ENCODE measurements at places on chromosomes 7 and 10.

- DNase-seq = no peak
Measured at GRCh38 chr10:104033966-104034365, 51.7 kb downstream of the COL17A1 start.

- no peak for DNase-seq
Measured at GRCh38 chr7:67453580-67454380, 457.1 kb downstream of the TYW1 start.

DNA sequence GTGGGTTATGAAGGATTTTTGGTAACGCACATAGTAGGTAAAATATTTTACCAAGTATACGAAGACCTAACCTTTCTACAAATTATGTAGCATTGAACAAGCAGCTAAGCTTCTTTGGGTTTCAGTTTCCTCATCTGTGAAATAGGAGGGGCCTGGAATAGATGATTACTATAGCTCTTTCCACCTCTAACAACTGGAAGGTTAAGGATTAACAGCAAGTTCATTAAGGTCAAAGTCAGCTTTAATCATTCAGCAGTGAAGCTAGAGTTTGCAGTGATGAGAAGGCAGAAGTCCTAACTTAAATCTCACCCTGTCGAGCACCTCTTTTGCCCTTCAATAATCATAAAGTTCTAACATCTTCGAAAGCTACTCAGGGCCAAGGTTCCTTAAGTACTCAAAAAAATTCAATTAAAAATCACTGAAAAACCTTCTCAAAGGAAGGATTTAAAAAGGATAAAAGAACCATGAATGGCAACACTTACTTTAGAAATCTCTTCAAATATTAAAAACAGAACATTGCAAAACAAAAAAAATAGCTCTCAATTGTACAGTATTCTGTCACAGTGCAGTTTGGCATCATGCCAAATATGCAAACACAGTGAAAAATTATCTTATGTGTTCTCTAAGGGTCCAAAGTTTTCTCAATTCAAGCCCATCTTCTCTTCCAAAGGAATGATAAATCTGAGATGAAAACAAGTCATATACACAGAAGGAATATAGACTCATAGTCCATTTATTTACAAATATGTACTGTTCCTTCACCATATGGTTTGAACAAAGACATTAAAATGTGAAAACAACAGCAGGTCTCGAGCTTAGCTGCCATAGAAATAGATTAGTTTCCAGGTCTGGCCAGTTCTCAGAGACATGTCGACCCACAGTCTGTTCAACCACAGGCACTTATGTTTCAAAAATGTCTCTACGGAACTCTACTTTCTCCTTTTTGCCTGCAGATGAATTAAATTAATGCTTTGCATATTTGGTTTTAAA lies 152.0 kb upstream of the SLC13A1 start:
- DNase-seq = no peak

GRCh38 chr7:115822380-115822779 lies 208.2 kb downstream of the TFEC start:
- no peak for DNase-seq

GRCh38 chr7:4175346-4175973 lies 506.6 kb upstream of the FOXK1 start:
- no peak for DNase-seq

DNA sequence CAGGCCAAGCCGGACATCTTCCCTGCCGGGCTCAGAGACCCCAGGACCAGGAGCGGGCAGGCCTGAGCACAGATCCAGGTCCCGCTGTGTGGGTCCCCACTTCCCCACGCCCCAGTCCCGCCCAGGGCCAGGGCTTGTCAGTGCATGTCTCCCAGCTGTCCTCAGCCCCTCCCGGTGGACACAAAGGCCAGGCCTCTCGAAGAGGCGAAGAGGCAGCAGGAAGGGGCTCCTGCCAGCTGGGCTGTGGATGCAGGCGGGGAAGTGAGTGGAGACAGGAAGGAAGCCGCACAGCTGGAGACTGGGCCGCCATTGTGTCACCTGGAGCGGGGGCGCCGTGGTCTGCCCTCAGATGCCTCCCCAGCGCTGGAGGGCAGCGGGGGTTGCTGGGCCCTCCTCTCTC lies 4.8 kb downstream of the GRIFIN start:
- DNase-seq = no peak

GRCh38 chr10:67171970-67172369 lies 246.1 kb downstream of the LRRTM3 start:
- DNase-seq = no peak

GRCh38 chr10:62643606-62644587 lies 160.6 kb upstream of the ADO start:
- DNase-seq = no peak

- no peak for DNase-seq
Measured at GRCh38 chr7:116786791-116787443, 75.5 kb upstream of the CAPZA2 start.

DNA sequence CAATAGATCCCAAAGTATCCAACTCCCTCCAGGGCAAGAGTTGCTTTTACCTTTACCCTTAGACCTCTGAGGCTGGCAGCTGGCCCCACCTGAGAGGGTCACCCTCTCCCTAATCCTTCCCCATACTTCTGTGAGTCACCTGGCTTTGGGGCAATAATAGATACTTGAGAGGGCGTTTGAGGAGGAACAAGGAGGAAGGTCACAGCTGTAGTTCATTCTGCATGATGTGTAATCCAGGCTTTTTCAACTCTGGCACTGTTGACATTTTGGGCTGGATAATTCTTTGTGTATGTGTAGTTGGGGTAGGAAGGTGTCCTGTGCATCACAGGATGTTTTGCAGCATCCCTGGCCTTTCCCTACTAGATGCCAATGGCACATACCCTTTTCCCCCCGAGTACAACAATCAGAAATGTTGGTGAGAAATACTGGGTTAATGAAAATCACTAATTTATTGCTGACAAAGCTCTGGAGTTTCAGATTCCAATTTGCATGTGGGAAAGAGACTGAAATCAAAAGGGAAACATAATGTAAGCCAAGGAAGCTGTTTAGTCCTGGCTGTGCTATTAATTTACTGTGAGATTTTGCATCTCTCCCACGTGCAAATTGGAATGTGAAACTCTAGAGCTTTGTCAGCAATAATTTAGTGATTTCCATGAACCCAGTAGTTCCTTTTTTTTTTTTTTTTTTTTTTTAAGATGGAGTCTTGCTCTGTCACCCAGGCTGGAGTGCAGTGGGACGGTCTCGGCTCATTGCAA lies 3.6 kb downstream of the BLVRA start:
- no peak for DNase-seq

GRCh38 chr7:17672783-17673182 lies 267.5 kb downstream of the SNX13 start:
- no peak for DNase-seq

DNA sequence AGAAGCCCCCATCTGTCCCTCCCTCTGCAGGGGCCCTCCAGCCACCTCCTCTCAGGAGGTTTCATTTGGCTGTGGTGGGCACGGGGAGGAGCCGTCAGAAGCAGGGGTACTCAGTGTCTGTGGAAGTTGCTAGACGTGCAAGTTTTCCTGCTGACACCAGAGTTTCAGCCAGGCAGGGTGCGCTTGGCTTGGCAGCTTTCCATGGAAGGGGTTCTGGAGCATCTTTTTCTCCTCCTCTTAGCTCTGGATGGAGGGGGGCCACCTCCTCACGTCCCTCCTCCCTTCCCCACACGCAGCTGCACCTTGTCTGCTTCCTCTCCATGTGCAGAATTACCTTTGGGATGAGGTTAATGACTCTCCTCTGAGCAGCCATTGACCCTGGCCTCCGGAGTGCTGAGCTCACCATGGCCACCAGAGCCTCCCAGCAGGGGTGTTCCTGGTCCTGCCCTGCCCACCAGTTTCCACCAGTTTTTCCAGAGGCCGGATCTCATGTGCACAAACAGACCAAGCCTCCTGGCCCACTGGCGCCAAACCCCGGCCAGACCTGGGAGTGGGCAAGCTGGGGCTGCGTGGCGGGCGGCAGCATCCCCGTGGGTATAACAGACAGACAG lies 579.8 kb upstream of the FOXK1 start:
- DNase-seq = no peak

DNA sequence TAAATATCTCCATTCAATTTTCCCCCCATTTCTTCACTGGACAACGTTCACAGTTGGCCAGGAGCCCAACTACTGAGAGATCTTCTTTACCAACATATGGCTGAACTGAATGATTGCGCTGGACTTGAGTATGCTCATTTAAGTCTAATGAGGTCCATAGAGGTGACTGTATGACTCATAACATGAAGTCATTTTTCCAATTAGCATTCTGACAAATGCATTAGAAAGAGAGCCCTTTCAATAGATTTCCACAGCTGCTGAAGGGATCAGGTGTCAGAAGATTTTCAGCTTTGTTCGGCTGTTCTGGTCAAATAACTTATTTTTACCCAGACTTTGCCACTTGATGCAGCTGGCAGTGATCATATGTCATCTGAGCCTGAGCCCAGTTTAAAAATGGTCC lies 438.0 kb downstream of the ETV1 start:
- DNase-seq = no peak

DNA sequence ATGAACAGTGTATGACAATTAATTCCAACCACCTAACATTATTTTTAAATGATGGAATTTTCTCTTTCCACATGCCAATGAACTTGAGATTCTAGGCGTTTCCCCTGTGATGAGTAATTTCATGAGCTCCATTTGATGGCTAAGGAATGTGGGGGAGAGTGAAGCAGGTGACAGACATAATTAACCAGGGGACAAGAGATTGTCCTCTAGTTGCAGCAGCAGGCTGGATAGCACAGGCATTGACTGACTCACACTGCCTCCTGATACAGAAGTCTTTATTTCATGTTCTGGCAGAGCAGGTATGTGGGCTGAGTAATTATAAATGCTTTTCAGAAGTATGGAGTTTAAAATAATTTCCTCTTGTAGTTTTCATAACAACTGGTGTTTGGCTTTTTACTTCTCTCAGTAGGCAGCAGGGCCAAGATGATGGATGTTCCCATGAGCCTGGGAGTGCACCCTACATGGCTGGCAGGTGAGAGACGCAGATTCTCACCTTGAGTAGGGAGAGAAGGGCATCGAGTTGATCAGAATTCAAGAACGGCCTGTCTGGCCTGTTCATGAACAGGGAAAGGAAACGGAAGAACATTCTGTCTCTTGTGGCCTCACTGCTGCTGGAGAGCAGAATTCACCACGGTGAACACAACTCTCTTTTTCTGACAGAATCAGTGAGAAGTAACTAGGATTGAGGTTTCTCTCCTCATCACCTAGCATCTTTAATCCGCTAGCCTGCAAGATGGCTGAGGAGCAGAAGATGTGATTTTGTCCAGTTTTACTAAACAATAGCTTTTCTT lies 118.8 kb downstream of the AOAH start:
- no peak for DNase-seq

DNA sequence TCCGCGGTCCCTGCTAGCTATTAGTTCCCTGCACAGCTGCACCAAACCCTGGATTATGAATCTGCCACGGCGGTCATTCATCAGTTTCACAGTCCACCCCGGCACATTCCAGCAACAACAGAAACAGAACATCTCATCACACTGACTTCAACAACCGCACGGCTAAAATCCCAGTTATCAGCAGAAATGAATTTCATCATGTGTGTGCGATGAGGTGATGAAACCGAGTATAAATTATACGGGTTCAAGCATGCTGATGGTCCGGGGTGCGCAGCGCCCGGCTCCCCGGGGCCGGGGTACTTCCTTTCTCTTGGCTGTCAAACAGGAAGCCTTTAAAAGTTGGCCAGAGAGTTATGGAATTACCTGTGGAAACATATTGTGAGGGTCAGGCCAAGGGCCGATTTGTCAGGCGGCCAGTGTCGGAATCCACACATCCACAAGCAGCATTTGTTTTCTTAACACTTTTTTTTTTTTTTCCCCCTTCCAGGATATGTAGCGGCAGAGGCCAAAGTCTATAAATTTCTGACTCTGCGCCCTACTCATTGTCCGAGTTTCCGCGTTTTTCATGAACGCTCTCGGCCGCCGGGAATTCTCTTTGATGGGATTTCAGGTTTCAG lies 420.9 kb upstream of the MGMT start:
- peak; percentile 84 for DNase-seq

DNA sequence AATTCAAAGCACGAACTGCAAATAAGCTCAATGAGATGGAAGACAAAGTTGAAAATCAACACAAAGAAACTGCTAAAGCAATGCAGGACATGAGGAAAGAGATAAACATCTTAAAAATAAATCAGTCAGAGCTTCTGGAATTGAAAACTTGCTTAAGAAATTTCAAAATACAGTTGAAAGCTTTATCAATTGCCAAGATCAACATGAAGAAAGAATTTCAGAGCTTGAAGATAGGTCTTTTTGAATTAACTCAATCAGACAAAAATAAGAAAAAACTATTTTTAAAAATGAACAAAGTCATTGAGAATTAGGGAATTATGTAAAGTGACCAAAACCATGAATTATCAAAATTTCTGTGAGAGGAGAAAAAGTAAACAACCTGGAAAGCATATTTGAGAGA lies 218.1 kb downstream of the CTNNA3 start:
- no peak for DNase-seq

DNA sequence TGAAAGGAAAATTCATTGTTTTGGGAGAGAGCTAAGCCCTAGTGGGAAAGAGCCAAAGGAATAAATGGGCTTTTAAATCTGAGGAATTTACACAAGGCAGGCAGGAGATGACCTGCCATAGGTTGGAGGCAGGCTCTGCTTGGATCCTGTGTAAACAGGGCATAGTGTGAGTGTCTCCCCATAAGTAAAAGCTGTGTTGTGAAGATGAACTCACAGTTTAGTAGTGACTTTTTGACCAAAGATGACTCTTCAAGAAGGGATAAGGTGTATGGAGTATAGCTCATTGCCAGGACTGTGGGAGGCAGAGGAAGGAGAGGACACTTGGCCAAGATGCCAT lies 63.2 kb downstream of the KAT6B start:
- no peak for DNase-seq

GRCh38 chr10:55410415-55410885 lies 609.4 kb upstream of the PCDH15 start:
- peak; percentile 52 for DNase-seq

GRCh38 chr10:43120929-43121314 lies 17.3 kb upstream of the CSGALNACT2 start:
- peak; percentile 56 for DNase-seq

DNA sequence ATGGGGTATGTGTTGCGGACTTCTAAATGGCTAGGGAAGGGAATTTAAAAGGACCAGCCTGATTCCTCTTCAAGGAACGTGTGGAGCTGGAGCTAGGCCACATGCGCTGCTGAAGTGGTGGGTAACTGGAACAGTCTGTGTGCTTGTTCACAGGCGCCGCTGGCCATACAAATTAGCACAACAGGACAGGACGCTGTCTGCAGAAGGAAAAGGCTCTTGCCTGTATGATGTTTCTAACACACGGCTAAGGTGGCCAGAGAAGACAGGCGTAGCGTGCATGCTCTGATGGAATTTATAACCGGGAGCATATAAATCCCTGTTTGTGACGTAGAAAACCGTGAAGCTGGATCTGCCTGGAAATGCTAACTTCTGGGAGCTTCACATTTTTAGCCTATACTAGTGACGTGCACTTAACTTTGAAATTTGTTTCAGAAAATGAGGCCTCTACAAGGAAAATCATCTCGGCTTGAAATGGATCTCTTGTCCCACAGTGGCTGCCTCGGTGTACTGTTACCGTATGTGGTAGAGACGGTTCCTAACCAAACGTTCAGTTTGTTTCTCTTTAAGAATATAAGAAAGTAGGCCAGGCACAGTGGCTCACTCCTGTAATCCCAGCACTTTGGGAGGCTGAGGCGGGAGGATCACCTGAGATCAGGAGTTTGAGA lies 569.4 kb downstream of the PTPRN2 start:
- peak; percentile 60 for DNase-seq

GRCh38 chr10:92873029-92873428 lies 24.7 kb downstream of the EXOC6 start:
- no peak for DNase-seq

Measured in left forelimb (tissue), 1 donor.